ENCODE measurements at places on chromosomes 2 and 18.

- DNase-seq, result no peak
Observed at GRCh38 chr18:2656237-2656980, 883 bp downstream of the SMCHD1 start.

DNA sequence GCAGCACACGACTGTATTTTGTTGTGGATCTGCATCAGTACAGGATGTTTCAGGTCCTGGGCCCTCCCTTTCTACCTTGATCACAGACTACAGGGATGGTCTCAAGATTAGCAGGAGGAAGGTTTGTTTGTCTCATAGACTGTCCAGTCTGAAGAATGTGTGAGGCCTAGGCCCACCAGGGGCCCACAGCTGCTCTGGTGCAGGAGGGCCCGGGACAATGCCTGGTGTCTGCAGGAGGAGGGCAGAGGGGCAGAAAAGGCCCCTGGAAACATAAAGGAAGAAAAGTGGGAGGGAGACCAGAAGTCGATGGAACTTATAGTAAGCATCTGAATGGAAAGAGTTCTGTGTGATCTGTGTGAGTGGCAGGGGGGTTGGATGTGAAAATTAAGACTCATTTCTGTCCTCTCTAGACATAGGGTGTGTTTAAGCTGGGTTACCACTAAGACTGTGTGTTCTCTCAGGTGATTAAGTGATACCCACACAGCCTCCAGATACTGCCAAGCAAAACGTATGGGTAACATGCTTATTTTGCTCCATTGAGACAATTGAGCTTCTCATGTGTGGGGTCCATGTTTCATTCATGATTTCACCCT is 33.4 kb upstream of the LPIN2 start:
- DNase-seq, result no peak

DNA sequence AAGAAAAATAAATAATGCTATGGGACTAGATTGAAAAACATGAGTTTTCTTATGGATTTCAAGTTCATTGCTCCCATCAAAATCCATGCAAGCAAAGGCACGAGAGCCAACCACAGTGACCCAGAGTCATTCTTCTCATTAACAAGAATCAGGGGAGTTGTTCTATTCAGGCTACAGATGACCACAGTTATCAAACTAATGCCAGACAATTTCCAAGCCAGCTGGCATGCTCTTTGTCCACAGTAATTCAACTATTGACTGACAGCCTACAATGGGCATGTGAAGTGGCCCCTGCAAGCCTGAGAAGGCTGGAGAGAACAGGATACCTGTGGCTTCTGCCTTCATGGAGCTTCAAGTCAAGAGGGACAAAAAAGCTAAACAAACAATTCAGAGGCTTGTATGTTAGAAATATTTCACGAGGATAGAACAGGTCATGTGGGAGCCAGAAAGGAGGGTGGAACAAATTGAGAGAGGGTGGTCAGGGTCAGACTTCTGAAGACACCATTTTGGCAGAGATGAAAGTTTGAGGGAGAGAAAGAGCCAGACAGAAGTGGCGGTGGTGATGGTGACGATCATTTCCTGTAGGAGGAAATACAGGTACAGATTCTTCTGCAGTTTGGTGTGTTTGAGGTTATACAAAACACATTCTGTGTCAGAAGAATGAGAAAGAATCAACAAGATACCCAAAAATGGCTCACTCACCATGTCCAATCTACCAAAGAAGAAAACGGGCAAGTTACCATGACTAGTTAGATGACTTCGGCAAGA is 732.4 kb downstream of the RNF144A start:
- DNase-seq, result no peak

- DNase-seq, result no peak
Observed at GRCh38 chr2:205739620-205740019, 57.3 kb downstream of the NRP2 start.

GRCh38 chr2:172582656-172583055 is 26.8 kb downstream of the PDK1 start:
- no peak for DNase-seq

GRCh38 chr2:66239655-66240054 is 195.3 kb upstream of the MEIS1 start:
- no peak for DNase-seq

DNA sequence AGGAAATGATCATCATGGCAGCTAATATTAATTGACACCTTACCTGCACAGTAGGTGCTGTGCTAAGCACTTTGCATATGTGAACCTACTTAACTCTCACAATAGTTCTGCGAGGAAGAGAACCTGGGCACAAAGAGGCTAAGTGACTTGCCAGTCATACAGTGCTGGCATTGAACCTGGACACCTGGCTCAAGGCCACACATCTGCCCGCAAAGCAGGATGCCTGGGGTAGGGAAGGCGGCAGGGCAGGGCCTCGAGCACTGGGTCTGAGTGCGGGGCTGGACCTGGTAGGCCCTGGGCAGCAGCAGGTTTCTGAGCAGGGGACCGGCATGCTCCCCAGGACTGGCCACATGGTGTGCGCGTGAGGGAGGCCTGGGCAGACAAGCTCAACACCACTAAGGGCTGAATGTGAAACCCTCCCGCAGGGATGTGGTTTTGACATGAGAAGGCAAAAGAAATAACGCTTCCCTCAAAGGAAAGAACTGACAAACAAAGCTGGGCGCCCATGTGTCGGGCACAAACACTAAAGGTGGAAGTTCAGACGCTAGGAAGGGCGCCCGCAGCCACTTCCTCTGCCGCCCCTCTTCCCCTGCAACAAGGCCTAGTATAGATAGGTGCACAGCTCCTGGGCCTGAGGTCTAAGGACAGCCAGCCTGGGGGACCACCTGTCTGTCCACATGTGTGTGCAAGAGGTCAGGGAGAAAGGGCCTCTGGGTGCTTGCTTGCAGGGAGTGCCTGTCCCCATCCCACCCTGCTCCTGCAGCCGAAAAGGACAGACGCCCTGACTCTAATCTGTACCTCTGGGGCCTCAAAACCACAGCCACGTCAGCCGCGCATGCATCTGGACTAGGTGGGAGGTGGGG is 92.5 kb downstream of the ZFP36L2 start:
- no peak for DNase-seq

- DNase-seq, result no peak
Observed at GRCh38 chr2:242041816-242042215, 172.3 kb downstream of the RTP5 start.

DNA sequence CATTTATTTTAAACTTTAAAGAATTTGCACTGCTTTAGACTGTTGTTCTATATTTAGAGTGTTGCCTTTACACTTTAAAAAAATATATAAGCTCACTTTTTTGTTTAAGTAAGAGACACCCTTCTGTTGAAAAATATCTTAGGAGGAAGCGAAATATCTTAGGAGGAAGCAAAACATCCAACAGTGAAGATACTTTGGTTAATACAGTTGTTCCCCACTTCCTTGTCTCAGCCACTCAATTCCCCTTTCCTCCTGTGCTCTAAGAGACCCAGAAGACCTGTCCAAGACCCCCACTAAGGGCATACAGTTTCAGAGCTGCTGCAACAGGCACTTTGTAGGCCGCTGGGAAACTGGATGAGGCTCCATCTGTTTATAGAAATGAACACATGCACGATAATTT is 5.7 kb downstream of the SERPINB8 start:
- no peak for DNase-seq

DNA sequence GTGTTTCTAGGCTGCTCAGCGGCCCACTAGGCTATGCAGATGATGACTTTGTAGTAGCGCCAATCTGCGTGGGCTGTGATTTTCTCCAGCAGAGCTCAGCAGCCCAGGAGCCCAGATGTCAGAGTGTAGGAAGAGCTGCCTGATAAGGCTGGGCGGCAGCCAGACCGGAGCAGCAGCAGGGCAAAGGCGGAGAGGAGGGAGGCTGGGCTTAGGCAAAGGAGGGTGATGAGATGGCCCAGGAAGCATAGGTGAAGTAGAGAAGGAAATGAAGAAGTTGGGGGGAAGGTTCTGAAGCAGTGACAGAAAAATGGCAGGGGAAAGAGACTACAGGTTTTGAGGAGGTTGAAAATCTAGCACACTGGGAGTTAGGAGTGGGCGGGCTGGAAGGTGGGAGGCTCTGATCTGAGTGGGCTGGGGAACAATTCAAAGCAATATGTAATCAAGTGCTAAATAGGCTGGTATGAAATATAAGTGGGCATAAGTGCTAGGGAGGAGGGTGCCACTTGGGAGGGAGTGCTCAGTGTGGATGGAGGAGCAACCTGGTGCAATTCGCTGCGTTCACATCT is 50.6 kb upstream of the STPG4 start:
- DNase-seq, result no peak

DNA sequence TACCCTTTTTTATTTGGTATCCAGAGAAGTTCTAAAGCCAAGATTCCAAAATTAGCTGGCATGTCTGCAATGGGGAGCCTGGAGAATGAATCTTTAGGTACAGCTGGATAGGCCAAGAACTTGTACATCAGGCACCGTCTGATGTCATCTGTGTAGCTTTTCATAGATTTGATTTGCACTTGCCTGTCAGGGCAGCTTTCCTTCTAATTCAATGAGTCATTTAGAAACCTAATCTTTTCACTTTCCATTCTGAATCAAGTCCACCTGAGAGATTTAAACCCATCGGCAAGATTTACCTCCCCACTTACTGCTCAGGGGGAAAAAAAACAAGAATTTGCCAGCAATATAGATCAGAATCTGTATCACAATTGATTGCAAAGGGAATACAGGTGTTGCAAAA is 60.9 kb upstream of the ACAA2 start:
- no peak for DNase-seq

DNA sequence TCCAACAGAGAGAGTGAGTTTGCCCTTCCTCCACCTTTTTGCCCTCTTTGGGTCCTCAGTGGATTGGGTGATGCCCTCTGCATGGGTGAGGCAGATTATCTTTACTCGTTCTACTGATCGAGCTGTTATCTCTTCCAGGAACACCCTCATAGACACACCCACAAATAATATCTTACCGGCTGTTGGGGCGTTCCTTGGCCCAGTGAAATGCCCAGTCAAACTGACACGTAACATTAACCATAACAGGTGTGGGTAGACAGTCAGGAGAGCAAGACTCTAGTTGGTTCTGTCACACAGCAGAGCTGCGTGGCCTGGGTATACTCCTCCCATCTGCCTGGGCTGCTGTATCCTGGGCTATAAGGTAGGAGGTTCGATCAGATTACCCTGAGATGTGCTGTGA is 144.1 kb downstream of the AGAP1 start:
- no peak for DNase-seq

GRCh38 chr2:240949791-240950705 is 43.9 kb downstream of the CROCC2 start:
- no peak for DNase-seq

DNA sequence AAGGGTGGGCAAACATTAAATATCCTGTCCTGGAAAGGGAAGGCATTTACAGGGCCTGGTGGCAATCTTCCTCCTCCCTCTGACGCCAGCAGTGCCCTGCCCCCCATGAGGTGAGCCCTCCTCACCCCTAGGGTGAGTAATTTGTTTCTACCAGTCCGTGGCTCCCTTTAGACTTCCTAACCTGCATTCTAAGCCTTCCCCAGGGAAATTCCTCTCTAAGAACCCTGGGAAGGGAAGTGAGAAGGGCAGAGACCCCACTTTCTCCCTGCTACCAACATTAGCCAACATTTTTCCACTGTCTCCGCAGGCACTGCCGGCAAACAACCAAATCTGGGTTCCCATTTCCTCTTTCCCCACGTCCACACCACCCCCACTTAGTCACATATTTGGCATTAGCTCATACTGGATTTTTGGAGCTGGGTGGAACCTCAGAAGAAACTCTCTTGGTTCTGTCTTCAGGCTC is 69.3 kb downstream of the NRP2 start:
- DNase-seq, result no peak

DNA sequence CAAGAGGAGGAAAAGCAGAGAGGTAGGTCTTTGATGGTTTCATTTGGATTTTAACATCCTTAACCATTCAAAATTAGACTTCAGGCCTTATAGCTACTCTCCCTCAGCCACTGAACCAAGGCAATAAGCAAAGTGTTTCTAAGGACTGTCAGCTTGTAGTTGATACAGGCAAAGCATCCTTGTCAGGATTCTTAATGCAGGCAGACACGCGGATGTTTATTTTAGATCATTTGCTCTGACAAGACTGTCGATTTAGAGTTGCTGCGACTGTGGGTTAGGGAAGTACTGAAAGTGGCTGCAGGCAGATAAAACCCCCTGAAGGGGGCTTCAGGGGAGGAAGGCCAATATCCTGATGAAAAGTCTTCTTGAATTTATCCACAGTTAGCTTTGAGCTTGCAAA is 46.6 kb downstream of the CDH20 start:
- no peak for DNase-seq

GRCh38 chr2:69979902-69980807 is 18.7 kb upstream of the ASPRV1 start:
- no peak for DNase-seq

DNA sequence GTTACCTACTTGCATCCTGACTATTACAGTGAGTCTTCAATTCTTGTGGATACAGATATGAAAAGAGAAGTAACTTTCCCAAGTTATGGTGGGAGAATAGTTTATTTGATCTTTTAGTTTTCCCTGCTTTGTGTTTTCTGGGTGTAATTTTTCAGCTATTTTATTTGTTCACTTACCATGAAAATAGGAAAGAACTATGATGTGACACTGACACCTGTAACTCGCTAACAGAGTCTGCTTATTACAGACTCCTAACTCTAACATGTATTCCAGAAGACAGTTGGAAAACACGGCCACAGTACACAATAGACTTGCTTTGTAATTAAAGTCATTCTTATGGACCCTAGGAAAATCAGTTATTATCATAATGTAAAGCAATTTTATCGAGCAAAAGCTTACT is 323.2 kb downstream of the LRRTM1 start:
- no peak for DNase-seq

DNA sequence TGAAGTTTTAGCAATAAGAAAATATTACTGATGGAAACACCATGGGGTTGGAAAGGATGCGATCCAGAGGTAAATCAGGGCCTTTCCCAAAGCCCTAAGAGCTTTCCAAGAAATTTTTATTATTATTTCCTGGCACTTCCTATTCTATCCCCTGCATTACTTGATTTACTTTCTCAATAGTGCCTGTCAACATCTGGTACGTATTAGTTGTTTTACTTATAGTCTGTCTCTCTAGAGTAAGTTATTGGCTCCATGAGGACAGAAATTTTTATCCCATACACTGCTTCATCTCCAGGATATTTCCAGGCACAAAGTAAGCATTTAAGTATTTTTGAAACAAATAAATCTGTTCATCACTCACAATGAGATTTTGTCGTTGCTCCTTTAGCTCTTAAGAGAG is 18.1 kb downstream of the PPP4R1 start:
- no peak for DNase-seq

GRCh38 chr2:173898996-173899395 is 66.2 kb downstream of the SP3 start:
- no peak for DNase-seq

- DNase-seq, result no peak
Observed at GRCh38 chr18:12579775-12580174, 78.1 kb downstream of the SPIRE1 start.

DNA sequence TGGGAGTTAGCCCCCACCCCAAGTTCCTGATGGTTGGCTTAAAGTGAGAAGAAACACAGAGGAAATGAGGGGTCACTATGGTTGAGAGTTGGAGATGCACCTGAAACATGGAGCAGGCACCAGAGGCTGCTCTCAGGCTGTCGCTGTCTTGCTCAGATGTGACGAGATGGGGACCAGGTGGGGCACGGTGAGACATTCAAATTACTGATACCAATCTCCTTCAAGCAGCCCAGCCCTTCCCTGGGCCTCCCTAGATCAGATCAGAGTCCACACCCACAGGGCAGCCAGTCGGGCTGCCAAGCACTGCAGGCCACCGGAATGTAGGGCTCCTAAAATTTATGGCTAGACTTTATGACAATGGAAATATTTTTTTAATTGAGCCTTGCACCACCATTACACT is 176.6 kb downstream of the CELF4 start:
- DNase-seq, result no peak

GRCh38 chr2:133640103-133640502 is 71.8 kb upstream of the NCKAP5 start:
- DNase-seq, result no peak
